Occipital lobe (tissue), 3 donors: ENCODE measurements at places on chromosomes 13 and 19.
A peak's percentile ranks its signal among the peaks of the same experiment; 100 is the strongest.

GRCh38 chr19:55696301-55697068 lies 21.5 kb downstream of the EPN1 start:
- no peak for DNase-seq

- DNase-seq, result no peak
These were observed 161.4 kb upstream of the SOX1 start for GRCh38 chr13:111905609-111905945.

- DNase-seq, result peak; percentile 23
These were observed 15.7 kb upstream of the B3GNT3 start for GRCh38 chr19:17778968-17779929.

GRCh38 chr13:45422731-45423292 lies 4.6 kb upstream of the SLC25A30 start:
- DNase-seq, result no peak

DNA sequence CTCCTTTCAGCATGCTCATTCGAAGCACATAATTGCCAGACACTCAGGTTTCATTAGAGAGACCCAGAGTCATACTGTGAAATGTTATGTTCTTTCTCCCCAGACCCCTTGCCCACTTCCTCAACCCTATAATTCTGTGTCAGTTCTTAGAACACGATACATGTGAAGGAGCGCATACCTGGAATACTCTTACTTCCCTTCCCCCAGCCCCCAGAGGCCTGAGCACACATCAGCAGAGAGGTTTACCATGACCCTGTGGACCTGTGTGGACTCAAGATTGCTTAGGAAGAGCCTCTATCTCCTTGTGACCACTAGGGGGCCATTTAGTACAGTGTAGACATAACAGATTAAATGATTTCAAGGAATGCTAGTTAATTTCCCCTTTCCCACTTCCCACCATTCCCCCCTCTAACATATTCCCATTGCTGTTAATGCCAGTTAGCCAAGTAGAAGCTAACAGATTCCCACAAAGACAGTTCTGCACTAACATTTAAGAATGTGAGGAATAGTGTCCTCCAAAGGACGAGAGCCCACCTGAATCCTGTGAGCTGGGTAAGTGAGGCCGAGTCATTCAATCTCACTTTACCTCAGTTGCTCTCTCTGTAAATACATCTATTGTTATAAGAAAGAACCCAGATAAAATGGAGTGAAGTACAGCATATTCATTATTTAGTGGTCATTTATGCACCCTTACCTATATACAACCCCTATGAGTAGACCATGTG lies 154.2 kb upstream of the MAB21L1 start:
- no peak for DNase-seq

GRCh38 chr19:6475321-6476108 lies 6.1 kb downstream of the DENND1C start:
- no peak for DNase-seq

DNA sequence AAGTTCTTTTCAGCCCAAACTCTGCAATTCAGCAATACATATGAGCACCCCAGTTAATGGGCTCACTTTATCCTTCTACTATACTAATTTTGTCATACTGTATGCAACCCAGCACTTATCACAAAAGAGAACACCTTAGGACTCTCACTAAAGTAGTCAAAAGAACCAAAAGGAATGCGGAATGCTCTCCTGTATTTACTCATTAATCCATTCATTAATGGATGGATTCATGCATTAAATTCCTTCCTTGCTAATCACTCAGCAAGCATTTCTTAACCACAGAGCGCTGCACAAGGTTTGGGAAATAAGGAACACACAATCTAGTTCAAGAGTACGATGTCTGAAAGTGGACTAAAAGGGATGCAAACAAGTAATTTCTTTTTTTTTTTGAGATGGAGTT lies 12.8 kb upstream of the DOCK9 start:
- no peak for DNase-seq

DNA sequence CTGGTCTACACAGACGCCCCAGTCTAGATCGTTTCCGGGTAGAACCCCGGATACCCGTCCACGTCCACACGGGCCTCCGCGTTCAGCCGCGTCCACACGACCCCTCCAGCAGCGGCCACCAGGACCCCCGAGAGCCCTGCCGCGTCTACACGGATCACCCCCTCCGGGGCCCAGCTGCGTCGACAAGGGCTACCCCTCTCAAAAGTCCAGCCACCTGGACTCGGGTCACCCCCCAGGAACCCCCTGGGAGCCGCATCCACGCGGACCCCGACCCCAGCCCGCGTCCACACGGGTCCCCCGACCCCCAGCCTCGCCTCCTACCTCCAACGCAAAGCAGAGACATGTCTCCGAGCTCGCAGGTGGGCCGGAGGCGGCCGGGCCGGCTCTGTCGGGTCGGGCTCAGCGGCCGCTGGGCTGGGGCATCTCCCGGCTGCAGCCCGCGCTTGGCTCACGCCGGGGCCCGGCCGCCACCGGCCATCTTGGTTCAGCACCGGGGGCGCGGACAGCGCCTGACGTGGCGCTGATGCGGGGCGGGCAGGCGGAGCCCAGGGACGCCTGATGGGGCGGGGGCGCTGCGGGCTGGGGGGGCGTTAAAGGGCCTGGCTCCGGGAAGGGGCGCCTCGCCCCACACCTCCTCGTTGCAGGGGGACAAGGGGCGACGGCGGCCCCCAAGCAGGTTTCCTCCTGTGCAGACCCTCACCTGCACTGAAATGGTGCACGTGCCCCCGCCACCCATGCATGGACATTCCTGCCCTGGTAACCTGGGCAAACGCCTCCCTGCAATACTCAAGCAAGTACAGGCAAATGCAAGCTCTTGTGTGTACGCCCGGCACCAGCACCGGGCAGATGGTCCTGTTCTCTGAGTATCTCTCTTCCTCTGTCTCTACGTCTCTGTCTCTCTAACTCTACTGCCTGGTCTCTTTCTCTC lies at the start of gene UNC13A:
UNC13A (minus strand) TSS at position 498 of the 928 bp plus-strand sequence; CDS start at position 343, 155 bp downstream.
- DNase-seq, result peak; percentile 60

GRCh38 chr19:4524808-4525562 lies 6.7 kb upstream of the PLIN4 start:
- DNase-seq, result no peak

DNA sequence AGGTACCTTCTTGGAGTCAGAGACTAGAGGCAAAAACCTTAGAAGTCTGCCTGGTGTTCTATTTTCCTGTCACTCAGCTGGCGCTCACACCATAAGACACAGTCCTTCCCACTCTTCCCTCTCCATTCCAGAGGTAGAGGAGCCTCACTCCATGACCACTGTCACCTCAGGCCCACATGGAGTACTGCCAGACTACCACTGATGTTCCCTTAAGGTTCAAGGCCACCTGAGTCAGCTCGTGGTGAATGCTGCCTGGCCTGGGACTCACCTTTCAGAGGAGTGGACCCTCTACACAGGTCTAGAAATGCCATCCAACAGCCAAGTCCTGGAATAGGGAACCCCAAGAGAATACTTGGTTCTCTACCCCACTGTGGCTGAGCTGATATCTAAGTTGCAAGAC lies 29.9 kb downstream of the RGCC start:
- no peak for DNase-seq

- DNase-seq, result no peak
These were observed at the start of gene NANOS2 for GRCh38 chr19:45913874-45914830. TSS of gene NANOS2 (minus strand) at chr19:45914778. CDS start at chr19:45914693, 85 bp downstream.

DNA sequence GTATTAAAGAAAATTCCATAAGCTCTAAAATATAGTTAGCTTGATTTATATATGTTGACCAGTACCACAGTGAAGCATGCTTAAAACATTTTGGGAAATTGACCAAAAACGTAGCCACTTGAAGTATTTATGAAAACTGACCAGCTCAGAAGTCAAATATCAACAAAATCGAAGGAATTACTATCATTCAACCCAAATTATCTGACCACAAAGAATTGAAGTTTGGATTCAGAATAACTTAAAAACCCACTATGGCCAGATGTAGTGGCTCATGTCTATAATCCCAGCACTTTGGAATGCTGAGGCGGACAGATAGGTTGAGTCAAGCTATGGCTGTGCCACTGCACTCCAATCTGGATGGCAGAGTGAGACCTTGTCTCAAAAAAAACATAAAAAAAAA lies 31.9 kb downstream of the GPALPP1 start:
- DNase-seq, result no peak

DNA sequence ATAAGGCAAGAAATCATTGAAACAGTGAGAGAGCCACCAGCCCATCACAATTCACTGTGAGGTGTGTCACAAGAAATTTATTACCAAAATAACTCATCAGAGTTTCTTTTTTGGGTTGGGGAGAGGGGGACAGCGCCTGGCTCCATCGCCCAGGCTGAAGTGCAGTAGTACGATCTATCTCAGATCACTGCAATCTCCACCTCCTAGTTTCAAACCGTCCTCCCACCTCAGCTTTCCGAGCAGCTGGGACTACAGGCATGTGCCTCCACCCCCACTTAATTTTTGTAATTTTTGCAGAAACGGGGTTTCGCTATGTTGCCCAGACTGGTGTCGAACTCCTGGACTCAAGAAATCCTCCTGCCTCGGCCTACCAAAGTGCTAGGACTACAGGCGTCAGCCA lies 3.6 kb downstream of the IFNL1 start:
- DNase-seq, result no peak

DNA sequence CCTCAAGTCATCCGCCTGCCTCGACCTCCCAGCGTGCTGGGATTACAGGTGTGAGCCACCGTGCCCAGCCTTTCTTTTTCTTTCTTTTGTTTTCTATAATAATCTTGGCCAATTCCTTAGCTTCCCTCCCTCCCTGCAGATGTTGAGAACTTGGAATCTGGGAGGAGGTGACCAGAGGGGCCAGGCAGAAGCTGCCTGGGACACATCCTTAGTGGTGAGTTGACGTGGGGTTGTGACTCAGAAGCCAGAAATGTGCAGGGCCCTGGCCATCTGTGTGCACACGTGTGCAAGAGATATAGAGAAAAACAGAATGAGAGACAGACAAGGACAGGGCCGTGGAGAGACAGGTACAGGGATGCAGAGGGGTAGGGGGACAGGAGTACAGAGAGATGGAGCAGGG lies 154.3 kb downstream of the SIPA1L3 start:
- no peak for DNase-seq

GRCh38 chr13:95492044-95492801 lies 60.3 kb upstream of the CLDN10 start:
- DNase-seq, result no peak

DNA sequence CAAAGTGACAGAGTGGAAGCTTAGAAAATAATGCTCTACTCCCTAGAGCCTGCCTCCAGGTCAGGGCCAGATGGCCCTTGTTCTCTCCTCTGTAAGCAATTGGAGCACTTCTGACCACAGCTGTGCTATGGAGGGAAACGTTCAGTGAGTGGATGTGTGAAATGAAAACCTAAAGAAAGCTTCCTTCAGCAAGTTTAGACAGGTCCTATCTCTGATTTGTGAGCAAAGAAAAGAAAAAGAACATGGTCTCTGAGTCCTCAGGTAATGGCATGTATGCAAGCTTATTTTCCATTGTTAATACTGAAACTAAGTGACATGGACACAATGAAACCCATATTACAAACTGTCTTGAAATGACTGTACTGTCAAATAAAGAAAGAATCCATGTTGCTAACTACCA lies 1486.8 kb downstream of the EFNB2 start:
- no peak for DNase-seq

DNA sequence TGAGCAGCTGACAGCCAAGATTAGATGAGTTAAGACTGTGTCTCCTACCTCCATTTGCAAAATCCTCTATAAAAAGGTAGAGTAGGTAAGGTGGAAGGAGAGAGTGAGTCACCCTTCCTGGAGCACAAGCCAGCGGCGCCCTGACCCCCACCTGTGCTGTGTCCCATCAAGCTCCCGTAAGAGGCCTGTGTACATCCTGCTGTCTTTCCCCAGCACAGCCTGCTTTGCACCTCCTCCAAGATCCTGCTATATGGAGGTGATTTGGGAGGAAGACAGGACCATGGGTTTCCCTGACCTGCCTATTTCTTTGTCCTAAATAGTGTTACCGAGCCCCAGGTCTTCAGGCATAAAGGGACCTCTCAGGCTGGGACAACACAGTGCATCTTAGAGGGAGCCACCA lies 62.3 kb upstream of the UQCRFS1 start:
- DNase-seq, result no peak

- DNase-seq, result no peak
These were observed 224.9 kb downstream of the FGF9 start for GRCh38 chr13:21895779-21896178.

- no peak for DNase-seq
These were observed 6.4 kb upstream of the PROZ start for GRCh38 chr13:113151745-113152690.

DNA sequence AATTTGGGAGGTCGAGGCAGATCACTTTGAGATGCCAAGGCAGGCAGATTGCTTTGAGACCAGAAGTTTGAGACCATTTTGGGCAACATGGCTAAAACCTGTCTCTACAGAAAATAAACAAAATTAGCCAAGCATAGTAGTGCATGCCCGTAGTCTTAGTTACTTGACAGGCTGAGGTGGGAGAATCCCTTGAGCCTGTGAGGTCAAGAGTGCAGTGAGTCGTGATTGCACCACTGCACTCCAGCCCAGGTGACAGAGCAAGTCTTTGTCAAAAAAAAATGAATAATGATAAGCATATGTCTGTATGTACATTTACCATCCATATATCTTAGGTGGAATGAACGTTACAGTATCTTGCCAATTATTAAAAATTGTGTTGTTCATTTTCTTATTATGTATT lies 2447.7 kb downstream of the PCDH9 start:
- DNase-seq, result no peak

DNA sequence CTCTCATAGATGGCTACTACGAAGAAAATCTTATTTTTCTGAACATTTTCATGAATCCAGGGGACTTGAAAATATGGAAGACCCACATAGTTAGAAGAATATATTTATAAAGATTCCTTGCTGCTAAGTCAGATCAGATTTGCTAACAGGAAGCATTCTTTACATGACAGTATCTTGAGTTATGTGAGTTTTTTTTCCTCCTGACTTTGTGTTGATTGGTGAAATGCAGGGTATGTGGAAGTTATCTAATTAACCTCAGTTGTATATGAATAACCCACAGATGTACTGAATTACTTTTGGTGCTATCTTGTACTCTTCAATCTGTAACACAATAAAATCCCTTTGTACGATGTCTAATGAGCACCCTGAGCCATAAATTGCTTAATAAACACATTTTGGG lies 53.8 kb downstream of the ESD start:
- no peak for DNase-seq

DNA sequence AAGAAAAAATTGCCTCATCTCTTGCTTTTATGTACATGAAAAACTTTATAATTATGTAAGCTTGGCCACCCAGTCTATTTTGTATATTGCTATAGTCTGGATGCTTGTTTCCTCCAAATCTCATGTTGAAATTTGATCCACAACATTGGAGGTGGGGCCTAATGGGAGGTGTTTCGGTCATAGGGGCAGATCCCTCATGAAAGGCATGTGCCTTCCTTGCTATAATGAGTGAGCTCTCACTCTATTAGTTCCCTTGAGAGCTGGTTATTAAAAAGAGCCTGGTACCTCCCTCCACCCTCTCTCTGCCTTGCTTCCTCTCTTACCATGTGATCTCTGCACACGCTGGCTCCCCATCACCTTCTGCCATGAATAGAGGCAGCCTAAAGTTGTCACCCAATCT lies 1005.1 kb downstream of the PCDH9 start:
- DNase-seq, result no peak
